Stimulated activated CD8-positive, alpha-beta memory T cell treated with anti-CD3 and anti-CD28 coated beads, Interleukin-7, amount 100 ng/mL, for 1 hour (primary cell): ENCODE measurements at places on chromosomes 3 and 15.

DNA sequence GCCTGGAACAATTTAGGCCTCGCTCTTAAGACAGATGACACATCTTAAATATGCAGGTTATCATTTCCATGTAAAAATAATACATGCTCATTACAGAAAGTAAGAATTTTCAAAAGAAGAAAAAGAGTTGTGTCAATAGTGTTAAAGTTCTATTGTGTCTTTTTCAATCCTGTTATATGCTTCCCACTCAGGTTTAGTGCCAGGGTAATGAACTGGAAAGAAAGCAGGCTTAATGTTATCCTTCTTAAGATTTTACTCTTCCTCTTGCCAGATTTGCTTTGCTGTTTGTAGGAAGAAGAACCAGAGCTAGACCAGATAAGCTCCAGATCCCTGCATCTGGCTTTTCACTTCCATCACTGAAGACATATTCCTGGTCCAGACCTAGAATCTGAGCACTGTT, 128.6 kb downstream of the TPRG1 start:
- no peak for DNase-seq

- no peak for DNase-seq
Observed at GRCh38 chr3:52440671-52441070, 4.2 kb downstream of the SEMA3G start.

DNA sequence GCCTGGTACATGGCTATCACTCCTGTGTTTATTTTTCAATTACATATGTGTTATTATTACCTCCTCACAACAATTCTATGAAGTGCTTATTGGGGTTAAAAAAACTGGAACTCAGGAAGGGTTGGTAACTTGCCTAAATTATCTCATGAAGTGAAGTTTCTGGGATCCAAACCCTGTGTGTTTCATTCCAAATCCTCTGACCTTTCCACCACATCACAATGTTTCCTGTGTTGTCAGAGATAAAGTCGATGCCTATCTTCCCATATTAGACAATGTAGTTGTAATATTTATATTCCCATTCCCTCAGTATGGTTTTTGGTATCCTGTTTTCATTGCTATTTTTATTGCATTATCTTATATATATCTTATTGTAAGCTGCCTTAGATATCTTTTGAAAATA, 269.1 kb upstream of the CFAP20DC start:
- DNase-seq, result no peak

DNA sequence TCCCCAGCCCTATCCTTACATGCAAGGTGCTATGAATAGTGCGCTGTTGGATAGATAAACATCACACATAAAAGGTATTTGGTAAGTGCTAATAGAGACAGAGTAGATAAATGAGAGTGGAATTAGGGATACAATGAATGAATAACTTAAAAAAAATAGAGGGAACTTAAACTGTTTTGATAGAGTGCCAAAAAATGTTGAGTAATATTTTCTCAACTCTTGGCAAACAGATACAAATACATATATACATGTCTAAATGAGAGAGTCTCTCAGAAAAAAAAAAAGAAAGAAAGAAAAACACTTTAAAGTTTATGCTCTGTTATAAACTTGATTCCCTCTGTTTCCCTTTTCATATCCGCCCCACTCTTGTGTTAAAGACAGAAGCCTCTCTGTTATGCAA, 667.4 kb downstream of the ROBO2 start:
- DNase-seq, result no peak

DNA sequence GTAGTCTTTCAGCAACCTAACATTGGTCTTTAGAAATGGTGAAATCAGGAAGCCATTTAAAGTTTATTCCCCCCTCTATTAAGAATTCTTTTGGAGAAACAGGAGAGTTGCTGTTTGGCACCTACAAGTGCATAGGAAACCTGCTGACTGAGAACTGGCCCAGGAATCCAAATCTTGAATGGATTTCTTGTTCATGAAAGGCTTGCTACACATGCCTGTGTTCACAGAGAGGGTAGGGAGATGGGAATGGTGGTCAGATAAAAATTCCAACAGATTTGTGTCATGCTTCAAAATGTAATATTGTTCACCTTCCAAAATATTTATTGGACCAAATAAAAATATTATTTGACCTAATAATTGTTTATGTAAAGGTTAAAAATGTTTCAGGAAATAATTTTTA, 24.2 kb upstream of the ZPLD1 start:
- DNase-seq, result no peak

DNA sequence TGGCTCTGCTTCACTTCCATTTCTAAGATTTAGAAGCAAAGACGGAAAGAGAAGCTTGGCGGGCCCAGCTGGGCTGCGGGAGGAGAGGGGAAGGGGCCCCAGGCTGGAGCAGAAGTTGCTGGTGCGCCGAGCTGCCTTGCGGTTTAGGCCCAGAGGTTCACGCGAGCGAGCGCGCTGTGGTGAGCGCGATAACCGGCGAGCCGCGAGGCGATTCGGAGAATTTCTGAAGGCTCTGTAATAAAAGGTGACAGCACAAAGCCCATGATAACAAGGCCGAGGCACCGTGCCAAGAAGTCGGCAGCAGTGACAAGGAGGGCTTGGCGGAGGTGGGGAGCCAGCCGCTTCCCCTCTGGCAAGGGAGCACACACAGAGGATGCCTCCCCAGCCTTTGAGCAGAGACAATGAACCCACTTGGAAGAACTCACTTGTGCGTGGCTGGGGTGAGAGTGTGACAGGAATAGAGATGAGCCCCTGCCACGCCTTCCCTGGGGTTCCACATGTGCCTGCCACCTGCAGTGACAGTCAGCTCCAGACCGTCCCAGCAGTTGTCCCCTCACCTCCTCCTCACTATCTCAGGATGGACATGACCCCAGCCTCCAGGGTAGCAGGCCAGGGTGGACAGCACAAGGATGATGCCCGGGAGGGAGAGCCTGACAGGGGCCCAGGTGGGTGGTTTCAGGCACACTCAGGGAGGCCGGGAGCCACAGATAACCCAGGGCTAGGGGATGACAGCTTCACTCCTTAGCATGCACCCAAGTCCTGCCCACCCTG, 315.2 kb downstream of the UACA start:
- peak; percentile 45 for DNase-seq

- DNase-seq, result no peak
Observed at GRCh38 chr3:7410782-7411181, 549.9 kb downstream of the GRM7 start.

DNA sequence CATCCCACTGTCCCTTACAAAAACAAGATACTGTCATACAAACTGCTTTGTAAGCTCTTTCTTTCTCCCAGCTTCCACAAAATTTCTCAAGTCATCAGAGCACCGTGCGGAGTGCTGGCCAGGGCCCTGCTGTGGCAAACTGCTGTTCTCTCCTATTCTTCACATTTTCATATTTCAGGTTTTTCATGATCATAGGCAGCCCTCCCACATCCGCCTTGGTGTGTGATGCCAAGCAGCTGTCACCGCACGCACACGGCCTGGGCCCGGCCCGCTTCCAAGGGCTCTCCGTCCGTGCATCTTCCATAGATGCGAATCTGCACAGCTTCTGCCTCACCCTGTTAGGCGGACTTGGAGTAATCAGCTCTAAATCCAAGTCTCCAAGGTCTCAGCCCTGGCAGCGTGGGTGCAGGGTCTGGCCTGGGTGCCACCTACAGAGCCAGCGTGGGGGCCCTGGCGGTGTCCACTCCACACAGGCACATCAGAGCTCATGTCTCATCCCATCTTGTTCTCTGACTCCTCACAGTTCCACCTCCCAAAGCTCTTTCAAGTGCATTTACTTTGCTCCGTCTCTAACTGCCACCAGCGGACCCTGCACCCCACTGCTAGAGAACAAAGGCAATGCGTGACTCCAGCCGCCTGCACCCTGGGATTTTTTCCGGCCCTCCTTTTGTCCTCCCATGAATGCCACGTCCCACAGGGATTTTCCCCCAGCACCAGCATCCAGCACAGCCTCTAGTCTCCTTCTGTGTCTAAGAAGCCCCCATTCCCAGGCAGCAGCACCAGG, 27.2 kb downstream of the CYFIP1 start:
- DNase-seq, result no peak

- DNase-seq, result no peak
Observed at GRCh38 chr15:28901587-28901980, 15.8 kb downstream of the APBA2 start.
